Testis (tissue), 5 donors: ENCODE measurements at places on chromosomes 16 and 17.

- peak; percentile 70 for DNase-seq
Observed at GRCh38 chr17:73719588-73720071, 75.4 kb upstream of the SDK2 start.

DNA sequence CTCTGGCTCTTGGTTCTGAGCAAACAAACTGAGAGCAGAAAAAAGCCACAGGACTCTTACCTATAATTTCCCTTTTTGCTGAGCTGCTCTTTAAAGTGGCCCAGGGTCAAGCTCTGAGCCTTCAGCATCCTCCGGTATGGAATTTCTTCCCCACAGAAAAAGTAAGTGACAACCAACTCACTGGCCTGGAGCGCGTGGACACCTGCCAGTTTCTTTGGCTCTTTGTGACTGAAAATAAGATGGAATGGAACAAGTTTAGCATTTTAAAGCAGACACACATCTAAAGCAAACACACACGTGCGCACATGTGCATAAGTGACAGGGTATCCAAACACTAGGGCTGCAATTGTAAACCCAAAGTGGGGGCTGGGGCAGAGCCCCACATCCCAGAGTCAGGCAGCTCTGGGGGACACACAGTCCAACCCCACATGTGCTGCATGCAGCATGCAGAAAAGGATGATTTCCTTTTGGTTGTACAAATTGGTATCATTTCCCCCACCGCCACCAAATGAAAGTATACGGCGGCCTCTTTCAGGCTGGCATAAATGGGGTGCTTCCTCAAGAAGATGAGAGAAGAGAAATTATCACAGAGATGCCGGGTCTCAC is 27.5 kb downstream of the AXIN2 start:
- no peak for DNase-seq

GRCh38 chr16:610513-611381 is 20.0 kb upstream of the WFIKKN1 start:
- DNase-seq = peak; percentile 50

GRCh38 chr16:1146409-1146808 is 6.5 kb upstream of the CACNA1H start:
- DNase-seq = no peak

DNA sequence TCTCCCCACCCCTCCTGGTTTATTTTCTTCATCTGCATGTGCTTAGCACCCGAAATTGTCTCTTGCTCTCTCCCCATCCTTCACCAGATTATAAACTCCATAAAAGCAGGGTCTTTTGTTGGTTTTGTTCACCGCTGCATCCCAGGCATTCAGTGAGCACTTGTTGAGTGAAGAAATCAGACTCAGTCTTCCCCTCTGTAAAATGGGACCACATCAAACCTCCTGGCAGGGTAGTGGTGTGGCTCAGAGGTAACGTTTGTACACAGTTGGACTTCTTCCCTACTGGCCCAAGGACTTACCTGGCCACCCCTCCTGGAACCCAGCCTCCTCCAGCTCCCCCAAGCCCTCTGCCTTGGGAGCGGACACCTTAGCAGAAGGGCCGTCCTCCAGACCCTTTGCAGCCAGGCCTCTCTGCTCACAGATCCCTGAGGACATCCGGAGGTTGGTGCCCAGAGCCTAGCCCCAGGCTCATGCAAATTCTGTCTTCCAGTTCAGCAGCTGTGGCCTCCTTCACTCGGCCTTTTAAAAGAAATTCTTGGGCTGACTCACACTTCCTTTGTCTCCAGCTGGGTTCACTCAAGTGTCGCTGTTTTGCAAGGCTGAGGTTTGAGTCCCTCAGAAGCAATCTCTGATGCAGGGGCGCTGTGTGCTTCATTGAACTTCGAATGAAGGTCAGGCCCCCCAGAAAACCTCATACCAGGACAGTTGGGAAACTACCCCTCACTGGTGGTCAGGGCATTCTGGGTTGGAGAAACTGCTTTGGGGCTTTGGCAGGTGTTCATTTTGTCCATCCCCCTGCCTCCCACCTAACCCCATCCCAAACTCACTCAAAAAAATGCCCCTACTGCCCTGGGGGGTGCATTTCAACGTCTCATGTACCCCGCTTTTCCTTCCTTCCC is 16.8 kb upstream of the RMI2 start:
- peak; percentile 81 for DNase-seq

DNA sequence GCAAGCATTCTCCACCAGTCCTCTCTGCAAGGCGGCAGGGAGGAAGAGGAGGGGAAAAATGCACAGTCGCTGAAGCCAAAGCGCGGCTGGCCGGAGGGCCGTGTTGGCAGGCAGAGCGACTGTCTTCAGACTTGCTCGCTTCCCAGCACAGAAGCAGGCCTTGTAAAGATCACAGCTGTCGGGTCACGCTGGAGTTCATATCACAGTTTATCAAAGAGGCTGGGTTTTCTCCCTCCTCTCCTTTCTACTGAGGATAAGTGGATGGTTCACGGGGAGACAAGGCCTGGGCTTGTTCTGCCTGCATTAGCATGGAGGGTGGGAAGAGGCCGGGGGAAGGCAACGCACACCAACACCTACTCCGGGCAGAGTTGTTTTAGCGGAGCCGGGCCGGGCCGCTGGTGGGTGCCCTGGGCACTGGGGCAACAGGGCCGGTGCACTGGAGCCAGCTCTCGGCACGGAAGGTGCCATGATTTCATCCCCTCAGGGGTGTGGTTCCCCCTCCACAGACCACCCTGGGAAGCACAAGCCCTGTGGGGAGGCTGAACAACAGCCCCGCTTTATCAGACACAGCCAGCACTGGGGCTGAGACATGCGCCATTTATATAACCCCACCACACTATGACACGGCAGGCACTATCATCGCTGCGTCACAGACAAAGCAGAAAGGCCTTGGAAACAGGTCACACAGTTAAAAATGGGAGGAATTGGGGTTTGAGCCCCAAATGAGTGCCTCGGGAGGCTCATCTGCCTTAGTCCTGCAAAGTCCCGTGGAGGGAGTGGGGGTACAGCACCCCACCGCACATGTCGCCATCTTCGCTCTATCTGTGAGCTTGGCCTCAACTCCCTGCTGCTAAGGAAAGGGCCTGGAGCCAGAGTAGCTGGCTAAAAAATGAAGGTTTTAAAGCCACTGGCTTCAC is 40.3 kb upstream of the MTSS2 start:
- DNase-seq = peak; percentile 85

GRCh38 chr17:50556803-50557202 is 3.7 kb upstream of the CACNA1G start:
- no peak for DNase-seq

DNA sequence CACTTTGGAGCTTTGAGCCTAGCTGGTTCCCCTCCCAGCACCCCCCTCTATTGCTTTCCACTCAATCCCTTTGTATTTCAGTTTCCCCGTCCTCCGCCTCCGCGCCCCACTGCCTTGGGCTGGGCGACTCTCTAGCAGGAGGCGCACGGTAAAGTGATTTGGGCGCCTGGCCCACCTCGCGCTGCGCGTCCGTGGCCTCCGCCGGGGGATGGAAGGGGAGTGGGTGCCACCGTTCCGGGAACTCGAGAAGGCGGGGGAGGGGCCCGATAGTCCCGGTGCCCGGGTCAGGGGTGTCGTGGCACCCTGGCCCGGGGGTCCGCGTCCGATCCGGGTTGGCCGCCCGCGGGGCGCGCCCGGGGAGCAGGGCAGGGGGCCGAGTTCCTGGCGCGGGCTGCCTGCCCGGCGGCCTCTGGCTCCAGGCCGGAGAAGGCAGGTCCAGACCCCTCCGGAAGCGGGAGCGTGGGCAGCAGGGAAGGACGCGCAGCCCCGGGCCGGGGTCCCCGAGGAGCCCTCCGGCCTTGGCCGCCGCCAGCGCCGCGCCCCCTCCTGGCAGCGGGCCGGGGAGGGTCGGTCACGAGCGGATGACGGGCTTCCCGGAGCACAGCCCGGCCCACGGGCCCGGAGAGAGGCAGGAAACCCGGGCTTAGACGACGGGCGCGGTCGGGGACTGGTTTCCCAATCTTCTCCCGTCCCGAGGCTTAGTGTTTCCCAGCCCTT is 15.8 kb downstream of the MEOX1 start:
- peak; percentile 56 for DNase-seq

DNA sequence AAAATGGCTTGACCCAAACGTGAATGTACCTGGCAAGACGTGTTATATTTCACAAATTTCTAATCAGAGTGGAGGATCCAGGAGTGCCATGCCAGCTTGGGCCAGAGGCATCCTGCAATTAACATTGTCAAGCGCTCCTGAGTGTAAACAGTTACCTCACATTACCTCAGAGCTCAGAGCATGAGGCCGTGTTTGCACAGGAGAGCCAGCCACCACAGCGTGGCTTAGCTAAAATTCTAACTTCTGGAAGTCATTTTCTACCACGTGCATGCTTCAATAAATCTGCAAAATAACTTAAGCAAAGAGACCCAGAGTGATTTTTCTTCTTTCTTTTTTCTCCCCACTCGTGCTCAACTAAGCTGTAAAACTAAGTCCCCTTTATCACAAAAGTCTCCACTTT is 769.0 kb downstream of the KCNJ2 start:
- DNase-seq = no peak

GRCh38 chr16:57422026-57422944 is 17.7 kb downstream of the CCL17 start:
- peak; percentile 65 for DNase-seq

GRCh38 chr16:85528528-85529387 is 84.4 kb upstream of the GSE1 start:
- DNase-seq = no peak

DNA sequence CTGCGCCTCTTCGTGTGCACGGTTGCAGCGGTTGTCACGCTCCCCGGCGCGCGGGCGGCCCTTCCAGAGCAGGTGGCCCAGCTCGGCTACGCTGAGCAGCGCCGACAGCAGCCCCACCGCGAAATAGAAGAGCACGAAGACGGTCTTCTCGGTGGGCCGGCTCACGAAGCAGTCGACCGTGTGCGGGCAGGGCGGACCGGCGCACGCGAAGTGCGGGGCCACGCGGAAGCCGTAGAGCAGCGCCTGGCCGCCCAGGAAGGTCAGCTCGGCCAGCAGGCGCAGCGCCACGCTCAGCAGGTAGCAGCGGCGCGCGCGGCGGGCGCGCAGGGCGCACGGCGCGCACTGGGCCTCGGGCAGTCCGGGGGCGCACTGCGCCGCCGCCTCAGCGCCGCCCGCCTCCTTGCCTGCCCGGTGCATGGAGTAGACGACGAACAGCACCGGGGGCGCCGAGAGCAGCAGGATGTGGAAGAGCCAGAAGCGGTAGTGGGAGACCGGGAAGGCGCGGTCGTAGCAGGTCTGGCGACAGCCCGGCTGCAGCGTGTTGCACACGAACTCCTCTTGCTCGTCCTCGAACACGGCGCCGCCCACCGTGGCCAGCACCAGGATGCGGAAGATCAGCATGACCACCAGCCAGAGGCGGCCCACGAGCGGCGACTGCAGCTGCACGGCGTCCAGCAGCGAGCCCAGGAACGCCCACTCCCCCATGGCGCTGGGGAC is 1.3 kb downstream of the GJD3 start:
- DNase-seq = no peak

DNA sequence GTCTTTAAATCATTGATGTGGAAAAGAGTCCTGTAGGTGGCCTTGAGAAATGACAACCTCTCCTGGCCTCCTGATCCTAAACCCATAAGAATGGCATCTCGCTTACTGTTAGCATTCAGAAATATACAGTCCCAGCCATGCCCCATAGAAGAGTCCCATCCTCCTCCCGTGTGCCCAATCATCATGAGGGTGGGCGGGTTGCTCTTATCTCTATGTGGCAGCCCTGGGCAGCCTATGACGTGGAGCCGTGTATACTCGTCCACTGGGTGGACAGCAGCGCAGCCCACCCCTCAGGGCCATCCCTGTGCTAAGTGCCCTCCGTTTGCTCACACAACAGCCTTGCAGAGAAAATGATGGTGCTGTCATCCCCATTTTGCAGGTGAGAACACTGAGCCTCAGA is 105.3 kb downstream of the AMFR start:
- DNase-seq = no peak

DNA sequence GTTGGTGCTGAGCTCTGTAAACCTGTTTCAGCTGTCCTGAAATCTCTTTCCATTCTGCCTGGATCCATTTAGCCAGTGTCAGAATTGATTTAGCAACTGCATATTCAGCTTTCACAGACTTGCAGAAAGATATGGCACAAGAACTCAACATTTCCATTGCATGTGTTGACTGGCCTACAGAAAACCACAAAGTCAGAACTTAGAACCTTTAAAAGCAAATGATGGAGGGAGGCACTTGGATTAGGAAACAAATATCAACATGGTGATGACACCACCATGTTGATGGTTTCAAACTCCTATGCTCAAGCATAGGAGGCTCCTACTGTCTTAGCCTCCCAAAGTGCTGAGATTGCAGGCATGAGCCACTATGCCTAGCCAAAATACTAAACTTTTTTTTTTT is 52.3 kb upstream of the ARL6IP1 start:
- no peak for DNase-seq

- DNase-seq = peak; percentile 9
Observed at GRCh38 chr17:82966415-82966814, 113.0 kb upstream of the METRNL start.

DNA sequence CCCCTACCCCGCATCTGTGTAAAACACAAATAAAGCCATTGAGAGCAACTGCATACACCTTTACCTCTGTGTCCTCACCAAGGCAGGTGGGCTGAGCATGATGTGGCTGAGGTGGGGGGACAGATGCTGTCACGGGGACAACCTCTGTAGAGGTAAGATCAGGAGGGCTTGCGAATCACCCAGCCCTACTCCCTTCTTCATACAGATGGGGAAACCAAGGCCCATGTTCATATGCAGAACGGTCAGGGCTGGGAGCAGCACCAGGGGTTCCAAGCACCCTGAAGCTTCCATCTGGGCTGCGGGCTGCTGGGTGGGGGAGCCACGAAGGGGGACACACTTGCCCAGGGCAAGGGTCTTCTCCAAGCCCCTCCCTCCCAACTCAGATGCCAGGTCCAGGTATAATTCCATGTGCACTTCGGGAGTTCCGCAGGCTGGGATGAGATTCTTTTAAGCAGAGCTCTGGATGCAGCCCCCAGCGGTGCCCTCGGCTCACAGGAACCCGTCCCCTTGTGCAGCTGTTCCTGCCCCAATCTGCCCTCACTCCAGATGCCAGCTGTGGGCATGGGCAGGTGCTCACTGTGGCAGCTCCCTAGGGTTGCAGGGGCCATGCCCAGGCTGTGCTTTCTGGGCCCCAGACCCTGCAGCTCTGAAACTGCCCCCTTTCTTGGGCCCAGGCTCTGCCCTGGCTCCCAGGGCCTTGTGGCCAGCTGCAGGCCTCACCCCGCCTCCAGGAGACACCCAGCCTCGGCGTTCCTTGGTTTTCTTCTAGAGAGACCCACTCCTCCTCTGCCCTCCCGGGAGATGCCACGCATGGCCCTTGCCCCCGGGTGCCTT is 9.6 kb downstream of the CTRB1 start:
- DNase-seq = no peak

DNA sequence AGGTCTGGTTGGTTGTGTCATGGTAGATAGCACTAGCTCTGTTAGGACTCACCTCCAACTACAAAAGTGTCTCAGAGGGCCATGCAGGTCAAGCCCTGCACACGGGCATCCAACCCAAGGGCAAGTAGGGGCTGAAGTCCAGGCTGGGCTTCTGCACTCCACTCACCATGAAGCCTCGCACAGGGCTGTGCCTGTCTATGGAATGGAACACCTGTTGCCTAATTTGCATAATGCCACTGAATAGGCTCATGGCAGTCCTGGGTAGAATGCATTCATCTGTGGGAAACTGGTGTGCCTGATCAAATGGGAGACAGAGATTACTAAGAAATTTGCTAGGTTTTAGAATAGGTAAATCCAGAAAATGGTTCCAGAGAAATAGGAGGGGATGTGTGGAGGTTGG is 8.0 kb upstream of the AKAP1 start:
- DNase-seq = no peak

- no peak for DNase-seq
Observed at GRCh38 chr17:71315568-71315967, 805.3 kb upstream of the SOX9 start.
